ENCODE measurements at places on chromosomes 13 and 19. TPM values are rescaled to one million over a fixed set of nuclear protein-coding genes. Genes with fewer than 3 reads are reported as not detected.

GRCh38 chr13:47588676-47589075 lies 412.4 kb downstream of the SUCLA2 start:
- no peak for DNase-seq

GRCh38 chr19:5038631-5039271 lies 69.8 kb downstream of the KDM4B start:
- DNase-seq = no peak

GRCh38 chr13:80113714-80114454 lies 227.0 kb downstream of the SPRY2 start:
- no peak for DNase-seq

GRCh38 chr13:30105381-30105780 lies 202.0 kb downstream of the KATNAL1 start:
- DNase-seq = no peak

DNA sequence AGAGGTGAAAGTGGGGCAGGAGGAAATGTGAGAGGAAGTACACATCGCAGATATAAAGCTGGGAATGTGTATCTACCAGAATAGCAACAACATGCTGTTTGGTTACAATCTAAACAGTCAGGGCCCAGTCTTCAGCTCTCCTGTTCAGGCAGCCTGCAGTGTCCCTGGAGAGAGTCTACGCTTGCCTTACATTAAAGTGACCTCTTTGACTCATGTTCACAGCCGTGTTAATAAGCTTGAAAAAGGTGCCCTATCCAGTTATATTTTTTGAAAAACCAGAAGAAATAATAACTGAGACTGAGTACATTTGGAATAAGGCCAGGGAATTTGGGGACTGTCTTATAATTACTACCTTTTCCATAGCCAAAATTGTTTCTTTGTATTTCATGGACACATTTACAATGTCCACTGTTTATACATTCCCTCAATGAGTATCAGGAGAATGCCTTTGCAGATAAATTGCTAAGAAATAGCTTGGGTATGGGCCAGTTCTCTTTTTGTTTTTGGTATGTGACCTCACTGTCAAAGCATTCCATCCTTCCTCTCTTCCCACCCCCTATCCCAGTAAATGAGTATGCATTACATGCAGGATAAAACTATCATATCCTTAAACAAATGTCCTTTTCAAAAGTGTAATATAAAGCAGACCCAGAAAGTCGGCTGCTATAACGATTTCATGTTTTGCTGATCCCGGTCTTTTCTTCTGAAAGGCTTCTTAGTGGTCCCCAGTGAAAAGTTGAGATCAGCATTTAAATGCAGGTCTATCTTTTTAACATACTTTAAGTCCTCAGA lies 82.6 kb downstream of the PCDH9 start:
- no peak for DNase-seq

- no peak for DNase-seq
These were observed 105.5 kb downstream of the IER2 start for GRCh38 chr19:13255719-13256059.

DNA sequence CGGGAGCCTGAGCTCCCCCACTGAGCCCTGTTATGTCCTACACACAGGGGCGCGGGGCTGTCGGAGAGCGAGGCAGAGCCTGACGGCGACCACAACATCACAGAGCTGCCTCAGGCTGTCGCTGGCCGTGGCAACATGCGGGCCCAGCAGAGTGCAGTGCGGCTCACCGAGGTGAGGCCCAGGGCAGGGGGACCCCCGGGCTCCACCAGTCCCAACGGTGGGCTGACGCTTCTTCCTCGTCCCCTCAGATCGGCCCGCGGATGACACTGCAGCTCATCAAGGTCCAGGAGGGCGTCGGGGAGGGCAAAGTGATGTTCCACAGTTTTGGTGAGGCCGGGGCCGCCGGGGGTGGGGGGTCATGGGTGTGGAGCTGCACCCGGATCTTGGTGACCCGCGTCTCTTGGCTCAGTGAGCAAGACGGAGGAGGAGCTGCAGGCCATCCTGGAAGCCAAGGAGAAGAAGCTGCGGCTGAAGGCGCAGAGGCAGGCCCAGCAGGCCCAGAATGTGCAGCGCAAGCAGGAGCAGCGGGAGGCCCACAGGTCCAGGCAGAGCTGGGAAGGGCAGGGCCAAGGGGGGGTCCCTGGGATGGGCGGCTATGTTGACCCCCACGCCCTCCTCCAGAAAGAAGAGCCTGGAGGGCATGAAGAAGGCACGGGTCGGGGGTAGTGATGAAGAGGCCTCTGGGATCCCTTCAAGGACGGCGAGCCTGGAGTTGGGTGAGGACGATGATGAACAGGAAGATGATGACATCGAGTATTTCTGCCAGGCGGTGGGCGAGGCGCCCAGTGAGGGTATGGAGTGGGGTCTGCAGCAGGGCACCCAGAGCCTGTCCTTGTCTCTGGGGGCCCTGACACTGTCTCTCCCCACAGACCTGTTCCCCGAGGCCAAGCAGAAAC lies 1.2 kb upstream of the P2RY11 start:
- no peak for DNase-seq

DNA sequence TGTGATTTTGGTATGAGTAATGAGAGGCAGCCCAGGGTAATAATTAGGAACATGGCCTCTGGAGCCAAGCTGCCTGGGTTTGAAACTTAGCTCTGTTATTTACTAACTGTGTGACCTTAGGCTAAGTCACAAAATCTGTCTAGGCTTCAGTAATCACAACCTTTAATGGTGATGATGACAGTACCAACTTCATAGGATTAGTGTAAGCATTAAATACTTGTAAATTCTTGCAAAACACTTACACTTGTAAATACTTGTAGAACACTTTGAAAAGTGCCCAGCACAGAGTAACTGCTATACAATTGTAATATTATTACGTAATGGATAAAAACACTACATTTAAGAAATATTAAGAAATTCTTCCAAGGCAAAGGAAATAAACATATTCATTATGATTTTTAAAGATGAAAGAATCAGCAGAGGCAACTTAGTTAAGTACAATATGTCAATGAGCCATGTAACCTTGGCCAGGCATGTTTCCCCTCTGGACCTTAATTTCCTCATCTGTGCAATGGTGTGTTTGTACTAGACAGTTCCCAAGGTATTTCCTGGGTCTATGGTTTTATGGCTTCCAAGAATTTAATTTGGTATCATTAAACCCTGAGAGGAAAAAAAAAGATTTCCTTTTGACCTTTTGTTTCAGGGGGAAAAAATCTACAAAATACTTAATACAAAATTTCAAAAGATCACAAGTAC lies 628.5 kb upstream of the KLHL1 start:
- no peak for DNase-seq

The NCR1 gene
- 0.33 TPM for total RNA-seq

The ZNF888 gene
- total RNA-seq = 10.0 TPM

The PSG3 gene
- total RNA-seq = not detected

The CYP2F1 gene
- not detected for total RNA-seq

The DAND5 gene
- not detected for total RNA-seq

Data from breast epithelium (tissue), 4 donors.